Adrenal gland (tissue), 19 donors: ENCODE measurements at places on chromosomes 7 and 10. TPM values are rescaled to one million over a fixed set of nuclear protein-coding genes. Genes with fewer than 3 reads are reported as not detected.

- DNase-seq: no peak
Measured at GRCh38 chr7:1762238-1762945, 92.3 kb downstream of the ELFN1 start.

DNA sequence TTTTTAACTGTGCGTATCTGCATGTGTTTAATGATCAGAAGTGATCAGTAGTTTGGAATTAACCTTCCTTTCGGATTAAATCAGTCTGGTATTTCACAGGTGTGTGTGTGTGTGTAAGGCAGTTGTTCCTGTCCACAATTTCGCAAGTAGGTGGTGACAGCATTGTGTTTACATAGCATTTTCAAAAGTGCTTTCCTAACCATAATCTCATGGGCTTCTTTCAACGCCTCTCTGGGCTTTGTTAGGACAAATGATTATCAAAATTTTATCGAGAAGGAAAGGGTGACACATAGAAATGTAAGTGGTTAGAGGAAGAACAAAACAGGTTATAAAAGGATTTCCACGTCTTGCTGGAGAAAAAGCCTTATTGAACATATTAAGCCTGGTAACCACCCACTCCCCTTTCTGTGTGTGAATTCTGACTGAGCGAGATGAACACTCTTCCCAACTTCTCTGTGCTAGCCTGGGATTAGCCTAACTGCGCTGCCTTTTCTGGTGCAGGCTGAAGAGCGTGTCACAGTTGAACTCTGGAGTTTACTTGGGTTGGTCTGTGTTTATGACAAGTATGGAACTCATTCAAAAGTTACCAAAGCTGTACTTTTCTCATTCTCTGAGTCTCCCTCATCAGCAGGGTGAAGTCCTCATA lies 292.3 kb upstream of the PITRM1 start:
- no peak for DNase-seq

GRCh38 chr7:6175645-6176044 lies 96.8 kb downstream of the CYTH3 start:
- no peak for DNase-seq

GRCh38 chr7:29620556-29620930 lies 56.9 kb downstream of the PRR15 start:
- DNase-seq: no peak

DNA sequence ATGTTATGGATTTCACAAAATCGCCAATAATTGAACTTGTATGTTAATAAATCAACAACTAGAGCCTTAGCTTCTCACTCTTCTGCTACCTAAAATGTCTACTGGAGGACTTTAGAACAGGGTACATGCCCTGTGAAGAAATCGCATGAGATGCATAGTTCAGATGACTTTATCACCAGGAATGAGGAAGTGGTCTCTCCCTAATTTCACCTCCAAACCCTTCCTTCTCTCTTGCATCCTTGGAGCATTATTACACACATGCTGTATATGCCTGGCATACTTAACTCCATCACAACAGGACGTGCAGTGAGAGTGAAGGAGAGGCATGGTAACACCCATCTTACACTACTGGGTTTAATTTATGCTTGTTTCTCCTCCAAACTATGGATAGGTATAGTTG lies 27.8 kb downstream of the RHEB start:
- DNase-seq: no peak

DNA sequence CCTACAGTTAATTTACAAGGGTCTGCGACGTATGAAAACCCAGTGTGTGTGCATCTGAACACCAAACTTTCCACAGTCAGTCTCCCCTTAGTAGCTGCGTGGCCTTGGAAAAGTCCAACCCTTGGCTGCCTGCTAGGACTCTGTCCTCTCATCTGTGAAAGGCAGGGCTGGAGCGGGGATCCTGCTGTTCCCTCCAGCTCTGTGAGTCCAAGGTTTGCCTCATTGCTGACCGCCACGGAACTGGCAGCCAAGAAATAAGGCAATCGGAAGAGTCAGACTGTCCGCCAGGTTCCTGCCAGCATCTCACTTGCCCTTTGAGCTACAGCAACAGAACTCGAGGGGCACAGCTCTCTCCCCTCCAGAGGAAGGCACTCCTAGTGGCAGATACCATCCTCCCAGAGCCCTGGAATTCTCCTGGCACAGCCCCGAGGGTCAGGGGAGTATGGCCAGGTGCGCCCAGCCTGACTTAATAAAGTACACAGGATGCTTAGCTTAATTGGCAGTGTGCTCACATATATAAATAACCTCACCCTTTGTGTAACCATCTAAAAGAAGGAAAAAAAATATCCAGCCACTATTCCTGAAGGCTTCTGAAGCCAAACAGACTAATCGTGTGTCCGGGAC lies 530.1 kb upstream of the FOXK1 start:
- DNase-seq: no peak

- DNase-seq: no peak
Measured at GRCh38 chr7:28114056-28114455, 66.5 kb downstream of the JAZF1 start.

- no peak for DNase-seq
Measured at GRCh38 chr7:16970732-16971482, 89.1 kb upstream of the AGR3 start.

DNA sequence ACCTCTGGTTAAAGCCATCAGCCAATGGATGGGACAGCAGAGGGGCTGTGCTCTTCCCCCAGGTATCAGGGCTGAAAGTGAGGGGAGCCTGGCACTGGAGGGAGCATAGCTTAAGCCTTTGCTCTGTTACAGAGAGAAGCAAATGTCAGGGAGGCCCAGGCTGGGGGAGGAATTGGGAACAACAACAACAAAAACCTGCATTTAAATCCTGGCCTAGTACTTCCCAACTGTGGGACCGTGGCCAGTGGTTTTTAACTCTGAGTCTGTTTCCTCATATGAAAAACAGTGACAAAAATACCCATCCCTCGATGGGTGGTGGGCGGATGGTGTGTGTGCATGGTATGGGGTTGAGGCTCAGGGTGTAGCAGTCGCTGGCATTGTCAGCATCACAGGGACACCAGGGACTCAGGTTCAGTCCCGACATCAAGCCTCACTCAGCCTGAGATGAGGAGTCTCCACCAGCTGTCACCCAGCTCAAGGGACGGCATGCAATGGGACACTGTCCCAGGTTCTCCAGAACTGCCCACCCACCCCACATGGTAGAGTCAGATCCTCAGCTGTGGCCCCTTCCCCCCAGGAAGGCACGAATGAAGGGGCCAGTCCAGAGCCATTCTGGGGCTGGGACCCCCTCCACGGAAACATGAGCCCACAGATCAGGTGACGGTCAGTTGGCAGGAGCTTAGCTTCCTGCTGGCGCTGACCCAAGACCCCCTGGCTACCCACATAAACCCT lies 74.5 kb downstream of the AFAP1L2 start:
- no peak for DNase-seq

- DNase-seq: peak; percentile 86
Measured at GRCh38 chr10:128125944-128126764, at the start of gene MKI67. Gene MKI67 (minus strand): TSS chr10:128126423. CDS start chr10:128125667, 756 bp downstream.

- no peak for DNase-seq
Measured at GRCh38 chr10:15182540-15183207, 14.2 kb upstream of the NMT2 start.

GRCh38 chr10:73892310-73893030 lies 18.1 kb upstream of the CAMK2G start:
- DNase-seq: no peak

GRCh38 chr7:73999664-74000435 lies 28.1 kb upstream of the ELN start:
- peak; percentile 45 for DNase-seq

DNA sequence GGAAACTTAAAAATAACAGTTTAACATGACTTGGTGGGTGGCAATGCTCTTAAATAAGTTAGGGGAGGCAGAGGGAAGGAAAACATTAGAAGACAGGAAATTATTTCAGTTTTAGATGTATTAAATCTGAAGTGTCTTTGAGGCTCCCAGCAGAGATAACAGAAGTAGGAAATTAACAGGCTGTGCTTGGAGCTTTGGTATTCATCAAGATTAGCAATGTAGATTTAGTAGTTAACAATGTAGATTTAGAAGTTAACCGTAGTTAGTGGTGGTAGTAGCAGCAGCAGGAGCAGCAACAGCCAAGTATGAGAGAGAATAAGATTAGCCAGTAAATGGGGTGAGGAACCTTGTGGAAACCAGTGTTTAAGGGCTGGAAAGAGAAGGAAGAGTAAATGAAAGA lies 48.7 kb upstream of the UBN2 start:
- no peak for DNase-seq

- no peak for DNase-seq
Measured at GRCh38 chr10:12177642-12178041, 18.0 kb downstream of the NUDT5 start.

DNA sequence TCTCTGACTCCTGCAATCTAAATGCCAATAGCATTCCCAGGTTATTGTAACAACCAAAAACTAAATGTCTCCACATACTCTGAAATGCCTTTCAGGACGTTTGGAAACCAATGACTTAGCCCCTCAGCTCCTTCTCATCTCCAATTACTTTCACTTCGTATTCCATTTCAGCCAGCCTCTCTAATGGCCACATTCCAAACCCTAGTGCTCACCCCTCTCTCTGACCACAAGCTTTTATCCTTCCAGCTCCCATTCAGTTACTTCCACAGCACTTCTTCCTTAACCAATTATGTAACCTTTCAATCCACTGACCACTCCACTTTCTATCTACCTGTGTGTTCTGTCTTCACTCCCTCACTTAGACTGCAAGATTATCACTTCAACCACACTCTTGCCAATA lies 4.3 kb downstream of the NOC3L start:
- no peak for DNase-seq

DNA sequence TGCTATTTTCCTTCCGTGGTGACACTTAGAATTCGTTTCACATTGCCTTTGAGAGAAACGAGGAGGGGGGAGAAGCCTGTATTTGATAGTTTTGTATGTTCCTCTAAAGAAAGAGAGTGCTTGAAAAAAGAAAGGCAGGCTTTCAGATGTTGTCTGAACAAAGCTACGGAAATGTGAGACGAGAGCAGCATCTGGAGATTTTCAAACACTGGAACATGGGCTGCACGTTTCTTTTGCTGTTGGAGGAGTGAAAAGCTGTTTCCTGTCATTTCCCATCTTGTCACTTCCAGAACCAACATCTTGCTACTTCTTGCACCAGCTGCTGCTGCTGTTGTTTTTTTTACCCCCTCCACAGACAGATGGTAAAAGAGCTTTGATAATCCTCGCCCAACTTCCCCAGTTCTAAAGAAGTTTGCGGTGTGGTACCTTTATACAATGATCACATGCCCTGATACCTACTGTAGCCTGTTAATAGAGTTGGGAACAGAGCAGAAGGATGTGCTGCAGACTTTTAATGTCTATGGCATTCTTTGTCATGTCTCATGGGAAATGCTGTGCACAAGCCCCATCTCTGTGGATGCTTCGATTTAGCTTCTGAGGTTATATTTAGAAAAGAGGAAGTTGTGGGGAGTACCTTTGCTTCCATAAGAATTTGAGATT lies 408.1 kb downstream of the AUTS2 start:
- no peak for DNase-seq

DNA sequence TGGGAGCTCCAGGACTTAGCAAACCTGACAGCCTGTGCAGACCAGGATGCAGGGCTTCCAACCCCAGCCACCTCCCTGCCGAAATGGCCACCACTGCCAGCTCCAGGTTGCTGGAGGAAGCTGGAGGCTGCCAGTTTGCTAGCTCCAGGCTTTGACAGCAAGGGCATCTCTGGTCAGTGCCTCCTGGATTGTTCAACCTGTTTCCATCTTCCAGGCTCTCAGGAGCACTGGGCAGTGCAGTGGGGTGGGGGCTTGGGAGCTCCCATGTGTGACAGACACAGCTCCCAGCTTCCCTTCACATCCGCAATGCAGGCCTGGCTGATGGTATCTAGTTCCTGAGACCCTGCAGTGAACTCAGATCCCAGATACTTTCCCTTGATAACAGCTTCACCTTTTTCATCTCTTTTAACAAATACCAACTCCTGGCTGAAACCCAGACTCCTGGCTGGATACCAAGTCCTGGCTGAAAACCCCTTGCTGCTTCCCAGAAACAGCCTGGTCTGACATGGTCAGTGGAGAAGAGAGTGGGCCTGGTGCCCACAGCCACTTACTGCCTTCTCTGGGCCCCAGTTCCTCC lies 20.8 kb upstream of the RET start:
- peak; percentile 2 for DNase-seq

GRCh38 chr7:150947241-150947745 lies 30.8 kb downstream of the KCNH2 start:
- no peak for DNase-seq

- DNase-seq: peak; percentile 16
Measured at GRCh38 chr10:110717781-110718589, 73.8 kb downstream of the RBM20 start.

GRCh38 chr10:26310361-26310760 lies 93.8 kb downstream of the GAD2 start:
- DNase-seq: no peak

DNA sequence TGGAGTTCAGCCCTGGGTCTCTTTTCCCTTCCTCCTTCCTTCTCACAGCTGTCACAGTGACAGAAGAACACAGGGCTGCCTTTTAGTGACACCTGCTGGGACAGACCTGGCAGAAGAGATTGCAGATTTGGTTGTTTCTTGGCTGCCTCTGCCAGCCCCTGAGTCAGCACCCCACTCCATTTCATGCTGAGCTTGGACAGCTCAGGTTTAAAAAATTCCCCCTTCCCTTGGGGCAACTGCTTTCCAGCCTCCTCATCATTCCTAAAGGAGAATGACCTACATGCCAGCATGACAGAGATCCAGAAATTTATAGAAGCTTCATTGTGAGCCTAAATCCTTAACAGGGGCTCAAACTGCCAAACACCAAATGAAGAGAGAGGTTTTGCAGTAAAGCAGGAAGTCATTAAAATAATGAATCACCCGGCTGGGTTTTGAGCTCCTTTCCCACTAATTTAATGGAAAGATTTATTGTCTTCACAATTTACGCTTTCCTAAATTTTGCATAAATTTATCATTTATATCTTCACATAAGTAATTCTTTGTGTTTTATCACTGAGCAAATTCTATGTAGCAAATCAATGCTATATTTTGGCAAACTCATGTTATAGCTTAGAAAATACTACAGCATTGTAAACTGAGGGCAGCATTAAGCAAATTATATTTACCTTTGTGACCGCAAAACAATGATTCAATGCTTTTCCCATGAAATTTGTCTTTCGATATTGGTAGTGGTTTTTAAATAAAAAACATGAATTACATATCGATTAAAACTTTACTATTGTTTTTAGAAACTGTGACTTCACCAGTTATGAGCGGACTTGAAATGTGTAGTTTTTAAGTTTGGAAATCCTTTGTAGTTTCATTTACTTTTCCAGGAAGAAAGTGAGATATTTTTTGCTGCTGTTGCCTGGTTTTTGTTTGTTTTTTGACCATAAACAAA lies 399.5 kb upstream of the ANKRD30A start:
- peak; percentile 49 for DNase-seq

- DNase-seq: no peak
Measured at GRCh38 chr7:139623518-139623917, 100.0 kb downstream of the CLEC2L start.

GRCh38 chr10:125520968-125521367 lies 162.0 kb downstream of the TEX36 start:
- DNase-seq: no peak

CACUL1 gene
- 70.0 TPM for total RNA-seq

WDR86 gene
- 2.6 TPM for total RNA-seq

DUSP5 gene
- 21.0 TPM for total RNA-seq

FKBP9 gene
- 165 TPM for total RNA-seq

KAT6B gene
- total RNA-seq: 36.1 TPM

CRHR2 gene
- not detected for total RNA-seq

CASP2 gene
- 8.9 TPM for total RNA-seq

SPDYE5 gene
- total RNA-seq: not detected

ADCY1 gene
- 4.6 TPM for total RNA-seq

EIF5AL1 gene
- total RNA-seq: 0.28 TPM

SFTPA1 gene
- total RNA-seq: not detected
